Transverse colon (tissue), 4 donors: ENCODE measurements at places on chromosomes 7 and 10. TPM values are rescaled to one million over a fixed set of nuclear protein-coding genes. Genes with fewer than 3 reads are reported as not detected.

- DNase-seq = no peak
These were observed 20.0 kb downstream of the ZNF786 start for GRCh38 chr7:149070372-149071125.

Gene NT5C3A
- 65.0 TPM for total RNA-seq

GRCh38 chr10:11161096-11161495, 143.4 kb downstream of the CELF2 start:
- no peak for DNase-seq

Gene VWDE
- total RNA-seq = 0.20 TPM

Gene CYP3A5
- total RNA-seq = 392 TPM

GRCh38 chr7:73856941-73857340, 4.0 kb upstream of the TMEM270 start:
- DNase-seq = no peak
